ENCODE measurements at places on chromosomes 7 and 10.

GRCh38 chr7:112571852-112572607 is 91.2 kb downstream of the LSMEM1 start:
- DNase-seq, result peak; percentile 25

GRCh38 chr7:158966780-158967390 is 110.5 kb downstream of the DYNC2I1 start:
- no peak for DNase-seq

DNA sequence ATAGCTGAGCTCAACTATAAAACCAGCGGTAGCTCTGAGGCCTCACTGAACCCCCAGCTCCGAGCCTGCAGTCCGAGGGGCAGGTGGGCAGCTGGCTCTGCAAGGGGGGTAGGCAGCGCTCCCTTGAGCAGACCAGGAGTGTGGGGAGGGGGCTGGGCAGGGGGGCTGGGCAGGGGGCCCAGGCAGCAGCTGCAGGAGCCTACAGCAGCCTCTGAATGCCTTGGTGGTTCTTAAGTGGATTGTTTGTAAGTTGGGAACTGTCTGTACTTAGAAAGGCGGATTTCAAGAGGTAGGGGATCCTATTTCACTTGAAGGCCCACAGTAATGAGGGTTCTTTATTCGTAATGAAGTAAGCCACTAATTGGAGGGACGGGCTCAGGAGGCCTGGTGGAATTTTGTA is 72.3 kb downstream of the ICA1 start:
- peak; percentile 88 for DNase-seq

DNA sequence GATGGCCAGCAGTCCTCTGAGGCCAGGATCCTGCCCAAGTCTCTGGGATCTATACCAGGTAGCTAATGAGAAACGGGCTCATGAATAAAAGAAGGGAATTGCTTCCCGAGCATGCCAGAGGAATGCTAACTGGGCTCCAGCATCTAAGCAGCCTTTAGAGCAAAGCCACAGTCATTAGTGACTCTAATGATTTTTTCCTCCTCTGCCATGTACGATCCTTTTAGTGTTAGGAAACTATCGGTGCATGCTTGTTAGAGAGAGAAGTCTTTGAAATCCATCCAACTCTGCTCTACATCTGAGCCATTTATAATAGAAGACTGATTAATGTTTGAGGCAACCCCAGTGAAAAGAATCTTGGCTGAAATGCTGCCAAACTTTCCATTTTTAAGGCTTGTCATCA is 124.9 kb upstream of the TCERG1L start:
- no peak for DNase-seq

DNA sequence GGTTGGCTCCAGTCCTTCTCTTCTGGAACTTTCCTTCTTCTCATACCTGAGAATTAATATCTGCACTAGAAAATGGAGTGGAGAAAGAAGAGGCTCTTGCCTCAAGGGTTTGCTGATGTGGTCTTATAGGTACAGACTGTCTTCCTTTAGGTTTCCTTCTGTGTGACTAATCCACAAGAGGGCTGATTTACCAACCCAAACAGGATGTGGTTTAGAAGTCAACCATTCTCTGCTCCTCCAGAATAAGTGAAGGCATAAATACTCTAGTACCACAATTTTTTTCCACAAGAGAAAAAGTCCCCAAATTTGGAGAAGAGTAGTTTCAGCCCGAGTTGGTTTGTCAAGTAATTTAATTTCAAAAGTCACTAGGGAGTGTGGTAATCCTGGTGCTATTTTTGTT is 85.8 kb downstream of the NRP1 start:
- DNase-seq, result no peak

GRCh38 chr7:909358-910329 is 33.3 kb downstream of the GET4 start:
- DNase-seq, result peak; percentile 58

- no peak for DNase-seq
Observed at GRCh38 chr10:88222881-88223280, 359.5 kb downstream of the PTEN start.

DNA sequence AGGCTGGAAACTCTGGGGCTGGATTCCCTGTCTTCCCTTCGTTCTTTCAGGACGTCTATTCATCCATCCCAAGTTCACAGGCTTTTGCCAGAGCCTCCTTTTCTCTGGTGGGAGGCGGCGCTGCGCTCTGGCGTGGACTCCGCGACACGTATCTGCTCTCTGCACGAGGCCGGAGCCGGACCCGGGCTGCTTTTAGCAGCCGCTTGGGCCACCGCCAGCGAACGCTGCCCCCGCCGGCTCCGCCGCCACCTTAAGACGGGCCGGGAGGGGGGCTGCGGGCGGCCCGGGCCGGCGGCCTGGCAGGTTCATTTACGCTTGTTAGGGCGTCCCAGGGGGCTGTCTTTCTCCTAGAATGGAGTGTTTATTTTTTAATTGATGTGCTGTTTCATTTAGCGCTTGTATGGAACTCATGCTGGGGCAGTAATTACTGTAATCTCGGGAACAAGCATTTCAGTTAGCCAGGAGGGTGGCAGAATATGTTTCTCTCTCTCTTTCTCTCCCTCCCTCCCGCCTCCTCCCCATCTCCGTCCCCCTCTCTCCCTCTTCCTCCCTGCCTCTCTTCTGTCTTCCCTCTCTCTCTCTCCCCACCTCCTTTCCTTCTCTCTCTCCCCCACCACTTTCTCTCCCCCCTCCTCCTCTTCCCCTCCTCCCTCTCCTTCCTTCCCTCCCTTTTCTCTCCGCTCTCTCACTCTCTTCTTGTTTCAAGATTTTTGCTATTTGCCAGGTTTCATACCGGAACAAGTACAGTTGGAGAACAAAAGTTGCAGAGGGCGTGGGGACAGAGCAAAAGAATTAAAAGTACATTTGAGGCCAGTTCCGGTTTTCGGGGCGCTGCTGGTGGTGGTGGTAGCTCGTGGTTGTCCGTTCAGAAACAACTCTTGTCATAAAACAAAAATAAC is 1.3 kb upstream of the FZD8 start:
- peak; percentile 81 for DNase-seq

DNA sequence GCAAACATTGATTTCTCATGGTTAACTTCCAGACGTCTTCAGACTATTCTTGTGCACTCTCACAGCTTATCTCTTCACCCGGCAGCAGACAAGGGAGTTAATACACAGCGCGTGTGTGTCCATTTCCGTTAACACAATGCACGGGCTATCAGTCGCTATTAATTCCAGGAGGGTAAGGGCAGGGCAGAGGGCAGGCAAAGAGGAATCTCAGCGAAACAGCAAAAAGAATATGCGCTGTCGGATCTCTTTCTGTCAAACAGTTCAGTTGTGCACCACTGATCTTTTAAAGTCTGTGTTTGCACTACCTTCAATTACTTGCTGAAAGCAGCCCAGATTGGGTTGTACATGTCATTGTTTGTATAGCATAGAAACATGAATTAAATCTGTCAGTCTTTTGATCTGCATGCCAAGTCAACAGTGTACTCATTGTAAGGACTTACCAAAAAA is 41.1 kb upstream of the CABCOCO1 start:
- DNase-seq, result peak; percentile 11

Measured in neural progenitor cell (in vitro differentiated cells).